Testis (tissue), 5 donors: ENCODE measurements at places on chromosomes 6 and 20. TPM values are rescaled to one million over a fixed set of nuclear protein-coding genes. Genes with fewer than 3 reads are reported as not detected.

GRCh38 chr6:131916847-131917246 lies 34.3 kb downstream of the CCN2 start:
- DNase-seq: no peak

DNA sequence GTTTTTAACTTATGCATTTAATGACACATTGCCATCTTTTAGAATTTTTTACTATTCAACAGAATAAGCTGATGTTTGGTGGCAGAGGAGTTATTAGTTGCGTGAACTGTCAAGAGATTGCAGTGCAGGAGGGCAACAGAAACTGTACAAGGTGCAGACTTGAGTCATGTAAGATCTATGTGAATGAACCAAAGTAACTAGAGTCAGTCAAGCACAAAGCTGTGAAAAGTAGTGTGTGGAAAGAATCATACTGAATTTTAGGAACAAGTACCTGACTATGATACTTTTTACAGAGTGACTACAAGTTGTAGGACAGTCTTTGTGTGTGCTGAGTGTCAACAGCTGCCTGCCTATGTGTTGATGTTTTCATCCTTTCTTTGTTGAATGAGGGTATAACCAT lies 2.7 kb upstream of the C6orf163 start:
- no peak for DNase-seq

DNA sequence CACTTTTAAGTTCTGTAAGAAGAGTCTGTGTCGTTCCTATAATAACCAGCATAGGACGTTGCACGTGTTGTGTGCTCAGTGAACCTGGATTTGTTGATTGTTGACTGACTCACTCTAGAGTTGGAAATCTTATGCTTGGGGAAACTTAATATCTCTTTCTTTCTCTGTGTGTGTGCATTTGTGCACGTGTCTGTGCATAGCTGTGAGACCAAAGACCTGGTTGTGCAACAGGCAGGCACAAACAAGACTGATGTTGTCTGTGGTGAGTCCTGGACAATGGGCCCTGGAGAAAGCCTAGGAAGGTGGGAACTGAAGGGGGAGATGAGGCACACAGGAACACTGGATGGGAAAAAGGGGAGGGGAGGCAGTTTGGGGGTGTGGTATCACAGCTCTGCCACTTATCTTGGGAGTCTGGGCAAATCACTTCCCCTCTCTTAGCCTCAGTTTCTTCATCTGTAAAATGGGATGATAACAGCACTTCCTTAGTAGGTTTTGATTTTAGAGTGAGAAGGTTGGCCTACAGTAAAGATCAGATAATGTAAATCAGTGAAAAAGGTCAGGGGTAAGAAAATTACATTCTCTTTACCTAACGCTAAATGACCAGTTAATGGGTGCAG lies 8.4 kb downstream of the CD40 start:
- no peak for DNase-seq

- no peak for DNase-seq
These were observed 17.7 kb downstream of the GFOD1 start for GRCh38 chr6:13469693-13470092.

- DNase-seq: no peak
These were observed 168.0 kb upstream of the ID4 start for GRCh38 chr6:19669206-19669605.

GRCh38 chr6:79246891-79247290 lies 12.4 kb upstream of the HMGN3 start:
- DNase-seq: no peak

DNA sequence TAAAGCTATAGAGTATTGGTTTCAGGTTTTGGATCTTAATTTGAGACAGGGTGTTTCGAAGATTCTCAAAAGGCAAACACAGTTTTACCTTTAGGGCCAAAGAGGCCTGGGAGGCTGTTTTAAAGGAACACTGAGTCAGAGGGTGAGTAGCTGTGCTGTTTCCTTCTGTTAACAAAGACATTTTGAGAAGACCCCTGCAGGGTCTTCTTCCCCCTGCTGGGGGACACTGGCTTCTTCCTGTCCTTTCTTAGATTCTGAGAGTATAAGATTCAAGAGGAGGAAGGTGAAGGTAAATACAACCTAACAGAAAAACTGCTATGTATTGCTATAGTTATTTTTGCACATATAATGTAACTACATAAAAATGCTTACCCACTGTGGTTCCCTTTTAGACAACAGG lies 19.0 kb downstream of the HS3ST5 start:
- DNase-seq: no peak

DNA sequence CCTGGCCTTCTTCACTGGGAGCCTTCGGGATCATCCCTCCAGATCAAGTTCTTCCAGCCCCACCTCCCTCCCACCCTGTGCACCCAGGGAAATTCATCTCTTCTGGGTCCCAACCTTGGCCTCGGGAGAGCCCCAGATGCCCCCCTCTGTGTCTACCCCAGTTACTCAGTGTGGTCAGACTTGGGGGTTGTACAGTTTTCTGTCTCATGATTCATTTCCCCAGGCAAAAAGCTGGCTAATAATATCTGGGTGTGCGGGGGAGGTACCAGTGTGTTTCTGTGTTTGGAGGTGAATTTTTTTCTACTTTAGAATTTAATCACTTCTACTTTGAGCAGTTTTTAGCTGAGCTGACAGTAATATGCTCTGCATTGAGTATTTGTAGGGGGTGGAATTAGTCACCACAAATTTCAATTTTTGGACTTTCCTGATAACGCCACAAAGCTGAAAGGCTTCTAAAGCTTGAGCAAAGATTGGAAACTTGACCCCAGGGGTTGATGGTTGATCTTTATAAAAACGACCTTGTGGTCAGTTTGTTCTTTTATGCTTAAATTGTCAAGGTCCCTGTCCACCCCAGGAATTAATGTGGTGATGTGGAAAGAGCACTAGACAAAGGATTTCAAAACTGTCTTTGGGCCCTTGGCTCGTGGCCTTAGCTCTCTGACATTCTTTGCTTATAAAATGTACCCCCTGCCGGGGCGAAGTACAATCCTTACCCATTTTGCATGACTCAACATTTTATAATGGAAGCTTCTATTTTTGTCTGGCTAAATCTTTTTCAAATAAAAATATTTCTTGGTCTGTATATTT lies 284.7 kb upstream of the TAB2 start:
- no peak for DNase-seq

DNA sequence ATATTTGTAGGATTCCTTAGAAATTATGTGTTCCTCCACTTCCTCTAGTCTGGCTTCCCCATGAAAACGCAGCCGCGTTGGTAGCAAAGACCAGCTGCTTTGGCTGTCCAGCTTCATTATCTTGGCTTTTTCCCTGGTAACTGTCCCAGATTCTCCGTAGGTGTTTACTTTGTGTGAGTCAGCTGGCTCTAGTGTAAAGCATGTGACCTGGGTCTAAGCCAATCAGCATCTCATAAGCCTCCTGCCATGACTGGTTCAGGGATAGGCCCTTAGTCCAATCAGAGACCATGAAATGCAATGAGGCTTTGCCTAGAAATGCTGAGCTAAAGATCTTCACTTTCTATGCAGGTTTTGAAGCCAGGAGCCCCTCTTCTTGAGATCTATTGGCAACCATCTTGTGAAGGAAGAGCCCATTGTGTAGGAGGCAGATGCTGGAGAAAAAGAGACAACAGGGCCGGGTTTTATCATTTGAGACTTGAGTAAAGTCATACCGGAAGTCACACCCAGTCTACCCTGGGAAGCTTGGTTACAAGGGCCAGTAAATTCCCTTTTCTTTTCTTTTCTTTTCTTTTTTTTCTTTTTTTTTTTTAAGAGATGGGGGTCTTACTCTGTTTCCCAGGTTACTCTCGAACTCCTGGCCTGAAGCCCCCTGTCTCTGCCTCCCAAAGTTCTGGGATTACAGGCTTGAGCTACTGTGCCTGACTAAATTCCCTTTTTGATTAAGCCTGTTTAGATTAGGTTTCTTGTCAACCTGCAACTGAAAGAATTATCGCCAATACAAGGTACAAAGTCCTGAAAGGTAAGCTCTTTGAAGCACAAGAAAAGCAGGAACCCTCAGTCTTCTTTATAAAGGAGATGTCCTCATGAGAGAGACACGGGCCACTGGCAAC lies 256.5 kb upstream of the RREB1 start:
- peak; percentile 80 for DNase-seq

GRCh38 chr6:17001188-17001587 lies 100.7 kb upstream of the STMND1 start:
- DNase-seq: no peak

DNA sequence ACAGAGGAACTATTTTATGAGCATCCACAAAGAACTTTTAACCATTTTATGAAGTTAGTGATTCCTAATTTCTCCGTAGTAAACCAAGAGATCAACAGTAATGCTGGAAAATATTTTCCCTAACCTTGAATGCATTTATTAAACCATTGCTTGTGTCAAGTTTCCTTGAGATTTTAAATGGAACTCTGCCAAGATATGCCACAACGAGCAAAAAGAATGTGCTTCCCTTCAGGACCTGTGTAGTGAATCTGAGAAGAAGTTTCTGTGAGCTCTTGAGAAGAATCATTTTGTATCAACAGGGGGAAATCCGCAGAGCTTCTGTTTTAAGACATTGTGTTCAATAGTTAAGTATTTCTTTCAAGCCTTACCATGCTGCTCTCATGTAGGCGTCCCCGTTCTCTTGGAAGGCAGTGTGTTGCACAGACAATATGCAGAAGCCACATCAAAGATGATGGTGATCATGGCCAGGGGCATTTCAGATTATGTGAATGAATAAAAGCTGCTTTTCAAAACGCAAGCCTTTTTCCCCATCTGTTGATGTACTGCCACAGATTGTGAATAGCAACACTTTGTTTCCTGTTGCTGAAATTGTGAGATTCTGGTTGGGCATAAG lies 439.8 kb downstream of the BMP2 start:
- no peak for DNase-seq

- DNase-seq: no peak
These were observed 137.9 kb downstream of the AGPAT4 start for GRCh38 chr6:161135695-161136591.

GRCh38 chr6:78799682-78800081 lies 67.7 kb upstream of the IRAK1BP1 start:
- DNase-seq: no peak

- no peak for DNase-seq
These were observed 72.3 kb downstream of the GRM4 start for GRCh38 chr6:34073540-34073939.

GRCh38 chr6:24969343-24969860 lies 33.6 kb upstream of the RIPOR2 start:
- DNase-seq: no peak

GRCh38 chr20:5100684-5101347 lies 18.9 kb downstream of the PCNA start:
- peak; percentile 87 for DNase-seq

- DNase-seq: no peak
These were observed 116.5 kb downstream of the SCML4 start for GRCh38 chr6:107707346-107708275.

DNA sequence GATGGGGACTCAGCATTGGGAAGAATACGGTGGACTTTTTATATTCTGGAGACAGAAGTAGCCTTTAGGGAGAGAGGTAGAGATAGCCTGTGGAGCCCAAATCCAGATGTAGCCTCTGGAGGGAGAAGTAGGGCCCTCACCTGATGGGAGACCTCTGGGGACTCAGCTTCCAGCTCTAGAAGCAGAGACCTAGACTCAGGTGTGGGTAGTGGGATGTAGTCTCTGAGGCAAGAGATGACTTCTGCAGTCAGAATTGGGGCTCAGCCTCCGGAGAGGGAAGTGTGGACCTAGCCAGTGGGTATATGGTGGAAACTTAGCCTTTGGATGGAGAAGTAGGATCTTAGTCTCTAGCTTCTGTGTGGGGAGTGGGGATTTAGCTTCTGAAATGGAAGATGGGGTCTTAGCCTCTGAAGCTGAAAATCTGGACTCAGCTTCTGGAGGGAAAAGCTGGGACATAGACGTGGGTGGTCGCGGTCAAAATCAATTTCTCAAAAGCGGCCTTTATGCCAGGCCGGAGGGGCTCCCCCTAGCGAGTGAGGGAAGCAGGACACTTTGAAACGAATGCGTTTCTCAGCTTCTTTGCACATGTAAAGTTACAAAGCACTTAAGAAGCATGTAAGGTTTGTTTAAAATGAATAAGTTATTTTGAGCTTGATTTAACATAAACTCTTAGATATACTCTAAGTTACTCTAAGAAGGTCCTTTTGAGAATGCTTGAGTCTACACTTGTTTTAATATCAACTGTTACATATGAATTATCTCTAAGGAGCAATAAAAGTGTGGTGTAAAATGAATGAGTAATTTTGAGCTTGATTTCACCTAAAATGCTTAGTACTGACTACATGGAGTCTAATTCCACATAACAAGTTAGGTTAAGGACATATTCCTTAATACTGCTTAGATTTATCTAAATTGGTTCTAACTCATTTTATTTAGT lies 12.9 kb upstream of the ZNF343 start:
- DNase-seq: peak; percentile 58

DNA sequence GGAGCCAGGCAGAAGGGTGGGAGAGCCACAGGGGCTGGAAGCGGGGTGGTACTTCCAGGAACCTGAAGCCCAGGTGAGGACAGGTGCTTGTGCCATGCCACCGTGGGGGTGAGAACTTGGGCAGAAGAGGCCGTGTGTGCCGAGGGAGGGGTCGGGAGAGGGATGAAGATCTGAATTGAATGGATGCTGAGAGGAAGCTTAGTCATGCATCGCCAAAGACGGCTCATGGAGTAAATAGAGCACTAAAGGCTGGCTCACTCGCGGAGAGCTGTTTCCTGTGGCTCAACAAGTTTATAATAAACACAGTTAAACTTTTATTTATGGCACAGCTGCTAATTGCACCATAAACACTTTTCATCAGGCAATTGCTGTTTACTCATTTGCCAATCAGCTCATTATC lies 21.7 kb upstream of the MYT1 start:
- no peak for DNase-seq

- DNase-seq: peak; percentile 91
These were observed at the start of gene LRRC73 for GRCh38 chr6:43509984-43510826. Gene LRRC73, minus strand, starts transcription at chr6:43510346. Its CDS starts 561 bp downstream, at chr6:43509785.

GRCh38 chr20:37393196-37393862 lies 47.4 kb downstream of the SRC start:
- no peak for DNase-seq

- no peak for DNase-seq
These were observed 51.6 kb downstream of the SYNJ2 start for GRCh38 chr6:158033077-158033750.

DNA sequence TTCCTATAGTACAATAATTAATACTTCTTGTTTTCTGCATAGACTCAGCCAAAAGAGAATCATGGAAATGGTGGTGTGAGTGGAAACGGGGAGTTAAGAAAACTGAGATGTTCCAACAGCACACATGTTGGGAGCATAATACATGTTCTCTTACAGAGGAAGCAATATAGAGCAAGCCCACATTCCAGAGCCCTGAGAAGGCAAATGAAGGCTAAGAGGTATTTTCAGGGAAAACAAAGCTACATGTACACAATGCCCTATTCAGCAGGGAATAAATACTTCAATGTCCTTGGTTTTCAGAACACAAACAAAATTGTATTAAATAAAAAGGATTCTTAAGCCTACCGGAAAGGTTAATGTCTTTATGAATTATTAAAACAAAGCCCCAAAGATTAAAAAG lies 35.1 kb upstream of the SMIM8 start:
- no peak for DNase-seq

- peak; percentile 88 for DNase-seq
These were observed 5.6 kb upstream of the SYNE1 start for GRCh38 chr6:152642578-152643375.

GRCh38 chr6:115891111-115891669 lies 169.5 kb downstream of the FRK start:
- no peak for DNase-seq

ZFP57 gene
- 0.91 TPM for polyA plus RNA-seq

FUCA2 gene
- polyA plus RNA-seq: 25.3 TPM

ASIP gene
- 0.65 TPM for polyA plus RNA-seq

LGSN gene
- polyA plus RNA-seq: 0.69 TPM

MYLK4 gene
- polyA plus RNA-seq: 0.62 TPM

ADGRF5 gene
- 13.1 TPM for polyA plus RNA-seq

NKX2-4 gene
- 0.99 TPM for polyA plus RNA-seq

HTR1E gene
- polyA plus RNA-seq: 0.40 TPM

VGLL2 gene
- polyA plus RNA-seq: 1.7 TPM

ANGPT4 gene
- 1.2 TPM for polyA plus RNA-seq

C6orf163 gene
- polyA plus RNA-seq: 10.1 TPM
